ENCODE measurements at places on chromosomes 12 and 14. TPM values are rescaled to one million over a fixed set of nuclear protein-coding genes. Genes with fewer than 3 reads are reported as not detected.
A peak's percentile ranks its signal among the peaks of the same experiment; 100 is the strongest.

DNA sequence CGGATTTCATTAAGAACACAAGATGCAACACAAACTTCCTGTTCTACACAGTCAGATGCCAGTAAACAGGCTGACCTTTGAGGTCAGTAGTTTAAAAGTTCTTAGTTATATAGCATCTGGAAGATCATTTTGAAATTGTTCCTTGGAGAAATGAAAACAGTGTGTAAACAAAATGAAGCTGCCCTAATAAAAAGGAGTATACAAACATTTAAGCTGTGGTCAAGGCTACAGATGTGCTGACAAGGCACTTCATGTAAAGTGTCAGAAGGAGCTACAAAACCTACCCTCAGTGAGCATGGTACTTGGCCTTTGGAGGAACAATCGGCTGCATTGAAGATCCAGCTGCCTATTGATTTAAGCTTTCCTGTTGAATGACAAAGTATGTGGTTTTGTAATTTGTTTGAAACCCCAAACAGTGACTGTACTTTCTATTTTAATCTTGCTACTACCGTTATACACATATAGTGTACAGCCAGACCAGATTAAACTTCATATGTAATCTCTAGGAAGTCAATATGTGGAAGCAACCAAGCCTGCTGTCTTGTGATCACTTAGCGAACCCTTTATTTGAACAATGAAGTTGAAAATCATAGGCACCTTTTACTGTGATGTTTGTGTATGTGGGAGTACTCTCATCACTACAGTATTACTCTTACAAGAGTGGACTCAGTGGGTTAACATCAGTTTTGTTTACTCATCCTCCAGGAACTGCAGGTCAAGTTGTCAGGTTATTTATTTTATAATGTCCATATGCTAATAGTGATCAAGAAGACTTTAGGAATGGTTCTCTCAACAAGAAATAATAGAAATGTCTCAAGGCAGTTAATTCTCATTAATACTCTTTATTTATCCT, 13.5 kb downstream of the PTGER2 start:
- DNase-seq: peak; percentile 56

- no peak for DNase-seq
These were observed 20.2 kb downstream of the FGD4 start for GRCh38 chr12:32419520-32419960.

The NKX2-8 gene
- total RNA-seq: not detected

DNA sequence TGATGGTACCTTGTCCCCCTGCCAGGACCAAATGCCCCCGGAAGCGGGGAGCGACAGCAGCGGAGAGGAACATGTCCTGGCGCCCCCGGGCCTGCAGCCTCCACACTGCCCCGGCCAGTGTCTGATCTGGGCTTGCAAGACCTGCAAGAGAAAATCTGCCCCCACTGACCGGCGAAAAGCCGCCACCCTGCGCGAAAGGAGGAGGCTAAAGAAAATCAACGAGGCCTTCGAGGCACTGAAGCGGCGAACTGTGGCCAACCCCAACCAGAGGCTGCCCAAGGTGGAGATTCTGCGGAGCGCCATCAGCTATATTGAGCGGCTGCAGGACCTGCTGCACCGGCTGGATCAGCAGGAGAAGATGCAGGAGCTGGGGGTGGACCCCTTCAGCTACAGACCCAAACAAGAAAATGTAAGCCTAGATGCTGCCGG, 410 bp downstream of the MYF6 start:
- DNase-seq: peak; percentile 72

GRCh38 chr14:24846261-24846660, 203.7 kb downstream of the STXBP6 start:
- no peak for DNase-seq

DNA sequence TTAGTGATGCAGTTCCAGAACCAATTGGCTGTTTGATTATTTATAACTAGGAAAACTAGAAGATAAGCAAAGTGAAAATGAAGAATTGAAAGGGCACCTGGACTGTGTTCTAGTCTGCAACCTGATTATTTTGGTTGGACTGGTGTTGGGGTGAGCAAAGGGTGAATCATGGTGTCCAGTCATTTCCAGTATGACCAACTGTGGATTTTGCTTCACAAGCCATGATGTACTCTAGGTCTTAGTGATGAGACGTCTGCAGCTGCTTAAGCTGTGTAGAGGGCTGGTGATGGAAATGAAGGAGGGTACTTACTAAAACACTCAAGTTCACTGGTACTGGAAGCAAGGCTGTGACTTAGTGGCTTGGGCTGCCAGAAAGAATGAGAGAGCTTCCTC, 193.2 kb upstream of the FRMD6 start:
- DNase-seq: no peak

DNA sequence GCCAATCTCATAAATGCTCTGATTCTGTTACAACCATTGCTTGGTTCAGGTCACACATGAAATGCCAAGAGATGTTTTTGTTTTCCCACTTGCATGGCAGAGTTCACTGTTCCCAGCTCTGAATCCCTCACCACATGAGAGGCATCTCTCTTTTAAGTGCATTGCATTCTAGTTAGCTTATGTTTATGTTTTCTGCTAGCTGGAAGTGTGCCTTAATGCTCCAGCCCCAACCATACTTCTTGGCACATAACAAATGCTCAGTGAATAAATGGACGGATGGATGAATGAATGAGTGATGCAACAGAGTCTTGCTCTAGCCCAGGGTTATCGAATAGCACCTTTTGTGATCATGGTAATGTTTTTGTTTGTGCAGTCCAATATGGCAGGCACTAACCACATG, 197.3 kb downstream of the PPM1H start:
- DNase-seq: no peak

GRCh38 chr14:84825481-84826251, 704.3 kb upstream of the FLRT2 start:
- no peak for DNase-seq

The CD27 gene
- 6.6 TPM for total RNA-seq

- DNase-seq: no peak
These were observed 418.6 kb downstream of the SLC16A7 start for GRCh38 chr12:60014436-60014835.

DNA sequence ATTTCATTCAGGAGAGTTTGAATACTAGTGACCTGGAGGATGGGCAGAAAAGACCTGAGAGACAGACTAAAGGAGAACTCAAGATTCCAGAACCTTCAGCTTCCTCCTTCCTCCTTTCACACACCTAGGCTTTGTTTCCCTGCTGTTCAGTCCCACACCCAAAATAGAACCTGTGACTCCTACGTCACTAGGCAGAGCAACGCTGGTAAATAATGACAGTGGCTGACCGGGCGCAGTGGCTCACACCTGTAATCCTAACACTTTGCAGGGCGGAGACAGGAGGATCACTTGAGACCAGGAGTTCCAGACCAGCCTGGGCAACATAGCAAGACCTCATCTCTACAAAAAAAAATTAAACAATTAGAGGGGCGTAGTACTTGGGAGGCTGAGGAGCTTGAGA, 166.4 kb upstream of the FKBP4 start:
- no peak for DNase-seq

GRCh38 chr12:125271892-125272291, 206.7 kb downstream of the AACS start:
- DNase-seq: no peak

The AMHR2 gene
- total RNA-seq: not detected

DNA sequence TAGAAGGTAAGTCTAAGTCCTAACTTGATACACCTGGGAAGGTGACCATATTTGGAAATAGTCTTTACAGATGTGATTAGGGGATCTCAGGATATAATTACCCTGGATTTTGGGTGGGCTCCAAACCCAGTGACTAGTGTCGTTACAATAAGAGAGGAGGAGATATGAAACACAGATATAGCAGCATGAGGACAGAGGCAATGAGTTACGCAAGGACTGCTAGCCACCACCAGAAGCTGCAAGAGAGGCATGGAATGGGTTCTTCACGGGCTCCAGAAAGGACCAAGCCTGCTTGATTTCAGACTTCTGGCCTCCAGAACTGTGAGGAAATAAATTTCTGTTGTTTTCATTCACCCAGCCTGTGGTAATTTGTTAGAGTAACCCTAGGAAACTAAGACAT, 28.6 kb downstream of the FGFR1OP2 start:
- DNase-seq: no peak

DNA sequence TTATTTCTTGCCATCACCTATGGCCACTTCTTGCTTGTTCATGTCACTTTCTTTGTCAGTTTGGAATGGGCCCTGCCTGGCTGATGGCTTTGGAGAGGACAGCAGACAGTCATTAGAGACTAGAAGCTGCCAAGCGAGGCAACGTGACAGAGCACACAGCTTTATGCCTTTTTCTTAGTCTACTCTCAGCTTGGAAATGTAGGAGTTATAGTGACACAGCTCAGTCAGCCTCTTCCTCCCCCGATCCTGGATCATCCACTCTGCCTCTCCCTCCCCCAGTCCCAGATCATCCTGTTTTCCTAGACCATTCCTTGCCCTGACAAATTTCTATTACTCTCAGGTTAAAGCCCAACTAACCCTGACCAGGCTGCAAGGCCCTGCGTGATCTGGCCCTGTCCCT, 26.6 kb downstream of the ETV6 start:
- DNase-seq: peak; percentile 52

DNA sequence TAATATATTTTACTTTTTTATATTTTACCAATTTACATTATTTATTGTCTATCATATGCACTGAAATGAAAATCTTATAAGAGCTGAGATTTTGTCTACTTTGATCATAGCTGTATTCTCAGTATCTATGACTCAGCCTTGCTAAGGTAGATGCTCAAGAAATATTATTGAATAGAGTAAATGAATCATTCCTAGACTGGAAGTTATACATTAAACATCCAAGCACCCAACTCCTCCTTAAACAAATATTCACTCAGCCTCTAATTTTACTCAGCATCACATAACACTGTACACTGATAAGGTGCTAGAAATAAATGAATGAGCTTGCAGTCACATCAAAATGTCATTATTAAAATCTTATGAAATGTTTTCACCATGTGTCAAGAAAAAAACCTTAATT, 1424.9 kb downstream of the LRFN5 start:
- DNase-seq: no peak

DNA sequence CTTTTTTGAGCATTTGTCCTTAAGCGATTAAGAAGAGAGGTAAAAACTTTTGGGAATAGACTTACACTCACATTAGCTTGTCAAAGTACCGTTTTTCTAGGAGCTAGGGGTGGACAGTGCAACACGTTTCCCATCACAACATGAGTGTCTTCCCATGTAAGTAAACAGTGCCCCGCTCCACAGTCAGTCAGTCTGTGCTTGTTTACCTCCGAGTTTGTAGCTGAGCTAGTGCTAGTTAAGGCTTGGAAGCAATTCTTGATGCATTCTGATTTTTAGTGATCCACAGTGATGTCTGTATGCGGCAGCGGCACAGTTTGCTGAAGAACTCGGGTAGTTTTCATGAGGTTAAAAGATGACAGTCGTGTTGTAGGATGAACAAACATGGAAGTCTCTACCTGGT, 941 bp downstream of the ZDHHC17 start:
- DNase-seq: no peak
